Hepatic stellate cell (primary cell): ENCODE measurements at places on chromosomes 2 and 18.

DNA sequence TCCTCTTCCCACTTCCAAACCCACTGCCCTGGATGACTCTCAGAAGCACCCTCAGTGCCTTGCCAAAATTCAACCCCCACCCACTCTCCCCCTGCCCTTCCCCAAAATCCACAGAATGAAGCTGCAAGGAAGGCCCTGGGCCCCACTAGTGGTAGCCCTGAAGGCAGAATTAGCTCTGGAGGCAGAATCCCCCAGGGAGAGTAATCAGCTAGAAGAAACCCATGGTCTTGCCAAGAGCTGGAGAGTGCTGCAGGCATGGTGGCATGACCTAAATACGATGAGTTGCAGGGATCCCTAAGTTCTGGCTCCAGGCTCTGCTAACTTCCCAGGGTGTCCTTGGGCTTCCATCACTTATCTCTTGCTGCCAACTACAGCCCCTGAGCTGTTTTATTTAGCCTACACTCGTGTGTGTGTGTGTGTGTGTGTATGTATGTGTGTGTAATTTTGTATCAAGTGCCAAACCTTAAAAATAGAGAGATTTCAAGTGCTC, 7.9 kb downstream of the GAD1 start:
- DNase-seq, result no peak

GRCh38 chr2:72744049-72744448, 81.8 kb downstream of the EXOC6B start:
- no peak for DNase-seq

- DNase-seq, result no peak
Observed at GRCh38 chr2:112001942-112002341, 53.1 kb upstream of the TMEM87B start.

- no peak for DNase-seq
Observed at GRCh38 chr18:75283731-75284130, 73.1 kb downstream of the TSHZ1 start.

DNA sequence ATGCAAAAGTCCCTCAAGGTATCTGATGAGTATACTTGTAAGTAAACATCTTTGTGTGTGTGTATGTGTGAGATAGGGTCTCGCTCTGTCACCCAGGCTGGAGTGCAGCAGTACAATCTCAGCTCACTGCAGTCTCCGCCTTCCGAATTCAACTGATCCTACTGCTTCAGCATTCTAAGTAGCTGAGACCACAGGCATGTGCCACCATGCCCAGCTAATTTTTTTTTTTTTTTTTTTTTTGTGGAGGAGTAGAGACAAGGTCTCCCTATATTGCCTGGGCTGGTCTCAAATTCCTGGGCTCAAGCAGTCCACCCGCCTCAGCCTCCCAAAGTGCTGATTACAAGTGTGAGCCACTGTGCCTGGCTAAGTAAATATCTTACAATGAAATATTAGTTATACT, 23.2 kb downstream of the ADAM17 start:
- no peak for DNase-seq

DNA sequence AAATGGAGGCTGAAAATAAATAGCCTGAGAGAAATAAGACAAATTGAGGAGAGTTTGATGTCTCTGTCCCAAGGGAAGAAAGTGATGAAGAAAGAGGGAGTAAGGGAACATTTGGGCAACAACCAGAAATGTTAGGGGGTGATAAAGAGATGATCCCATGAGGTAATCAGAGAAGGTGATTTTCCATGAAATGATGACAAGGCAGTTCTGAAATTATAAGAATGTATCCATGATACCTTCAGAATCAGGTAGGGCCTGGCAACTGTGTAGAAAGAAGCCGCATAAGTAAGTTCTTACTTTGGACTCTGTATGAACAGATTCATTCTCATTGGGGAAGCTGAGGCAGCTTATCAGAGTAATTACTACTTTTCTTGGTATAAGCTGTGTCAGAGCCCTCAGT, 106.1 kb downstream of the THSD7B start:
- DNase-seq, result no peak

DNA sequence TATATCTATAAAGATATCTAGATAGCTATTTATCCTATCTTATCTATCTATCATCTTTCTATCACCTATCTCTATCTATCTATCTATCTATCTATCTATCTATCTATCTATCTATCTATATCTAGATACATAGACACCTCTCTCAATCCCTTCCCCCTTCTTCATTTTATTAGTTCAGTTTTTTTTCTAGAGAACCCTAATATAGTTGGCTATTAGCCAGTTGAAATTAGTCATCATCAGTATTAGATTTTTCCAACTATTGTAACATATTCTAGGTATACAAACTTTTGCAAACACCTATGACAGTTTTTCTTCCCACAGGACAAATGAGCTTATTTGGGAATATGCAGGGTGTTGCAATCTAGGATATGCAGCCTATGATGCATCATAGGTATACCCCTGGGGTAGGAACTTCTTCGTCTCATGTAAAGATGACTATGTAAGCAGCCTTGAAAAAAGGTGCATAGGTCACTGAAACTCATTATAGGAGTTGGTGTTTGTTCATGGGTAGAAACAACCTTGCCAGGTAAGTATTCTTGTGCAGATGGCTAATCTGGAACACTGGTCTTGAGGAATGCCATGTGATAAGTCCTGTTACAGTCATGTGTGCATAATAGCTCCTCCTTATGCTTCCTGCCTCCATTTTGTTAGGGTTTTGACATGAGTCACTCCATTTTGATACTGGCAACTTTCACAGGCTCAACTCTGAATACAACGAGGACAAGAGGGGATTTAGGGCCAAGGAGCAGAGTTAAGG, 160.7 kb upstream of the ZSWIM2 start:
- no peak for DNase-seq

- no peak for DNase-seq
Observed at GRCh38 chr2:117691595-117691994, 122.9 kb upstream of the DDX18 start.

GRCh38 chr2:26722911-26723310, 30.4 kb downstream of the KCNK3 start:
- DNase-seq, result no peak

DNA sequence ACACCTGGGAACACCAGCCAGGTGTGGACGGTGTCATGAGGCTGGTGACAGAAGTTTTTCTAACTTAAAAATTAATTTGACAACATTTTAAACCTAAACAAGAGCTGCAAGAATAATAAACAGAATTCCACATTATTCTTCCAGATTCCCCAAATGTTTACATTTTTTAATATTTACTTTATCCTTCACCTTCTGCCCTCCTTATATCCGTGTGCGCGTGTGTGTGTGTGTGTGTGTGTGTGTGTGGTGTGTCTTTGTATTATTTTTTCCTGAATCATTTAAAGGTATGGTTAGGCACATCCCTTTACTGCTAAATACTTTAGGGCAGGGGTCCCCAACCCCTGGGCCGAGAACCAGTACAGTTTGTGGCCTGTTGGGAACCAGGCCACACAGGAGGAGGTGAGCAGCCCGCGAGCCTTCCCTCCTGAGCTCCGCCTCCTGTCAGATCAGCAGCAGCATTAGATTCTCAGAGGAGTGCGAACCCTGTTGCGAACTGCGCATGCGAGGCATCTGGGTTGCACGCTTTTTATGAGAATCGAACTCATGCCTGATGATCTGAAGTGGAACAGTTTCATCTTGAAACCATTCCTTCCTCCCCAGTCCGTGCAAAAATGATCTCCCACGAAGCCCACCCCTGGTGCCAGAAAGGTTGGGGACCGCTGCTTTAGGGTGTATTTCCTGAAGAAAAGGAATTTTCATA, 16.4 kb upstream of the IL1R2 start:
- DNase-seq, result no peak

GRCh38 chr2:105380432-105381100, 18.3 kb downstream of the FHL2 start:
- no peak for DNase-seq

DNA sequence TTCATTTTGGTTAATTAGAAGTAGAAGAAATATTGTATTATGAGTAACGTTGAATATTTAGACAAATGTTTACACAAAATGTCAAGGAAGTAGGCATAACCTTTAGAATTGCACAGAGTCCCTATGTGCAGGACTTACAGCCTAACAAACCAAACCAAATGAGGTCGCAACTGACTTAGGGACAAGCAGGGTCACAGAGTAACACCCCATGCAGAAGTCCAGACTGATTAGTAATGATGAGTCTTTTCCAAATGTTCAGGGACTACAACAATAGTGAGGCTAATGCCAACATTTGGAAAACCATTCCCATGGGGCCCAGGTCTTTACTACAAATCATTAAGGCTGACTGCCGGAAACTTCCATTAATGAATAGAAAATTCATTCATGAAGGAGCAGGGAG, 452.5 kb upstream of the CHAC2 start:
- no peak for DNase-seq

- DNase-seq, result no peak
Observed at GRCh38 chr2:166895243-166895642, 7.0 kb downstream of the XIRP2 start.

DNA sequence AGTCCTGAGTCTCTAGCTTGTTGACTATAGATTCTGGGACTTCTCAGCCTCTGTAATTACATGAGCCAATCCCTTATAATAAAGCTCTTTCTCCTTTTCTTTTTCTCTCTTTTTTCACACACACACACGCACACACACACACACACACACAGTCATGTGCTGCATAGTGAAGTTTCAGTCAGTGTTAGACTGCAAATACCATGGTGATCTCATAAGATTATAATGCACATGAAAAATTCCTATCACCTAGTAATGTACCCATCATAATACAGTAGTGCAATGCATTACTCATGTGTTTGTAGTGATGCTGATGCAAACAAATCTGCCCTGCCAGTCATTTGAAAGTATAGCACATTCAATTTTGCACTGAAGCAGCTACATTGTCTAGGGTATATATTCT, 558.2 kb downstream of the SUCLG1 start:
- no peak for DNase-seq

DNA sequence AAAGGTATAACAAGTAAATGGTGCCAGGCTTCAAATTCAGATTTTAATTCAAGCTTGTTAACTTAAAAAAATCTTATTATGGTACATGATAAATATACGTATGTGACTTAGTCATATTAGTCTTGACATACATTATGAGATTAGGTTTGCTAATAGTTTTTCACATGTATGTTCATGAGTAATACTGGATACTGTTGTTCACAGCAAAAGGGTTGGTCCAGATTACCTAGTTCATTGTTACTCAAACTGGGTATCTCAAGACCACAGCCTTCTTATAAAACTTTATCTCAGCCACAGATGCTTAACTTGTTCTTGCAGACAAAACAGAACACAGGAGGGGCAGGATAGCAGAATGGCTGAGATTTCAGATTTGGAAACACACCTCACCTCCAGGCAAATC, 26.8 kb downstream of the VPS4B start:
- DNase-seq, result no peak

DNA sequence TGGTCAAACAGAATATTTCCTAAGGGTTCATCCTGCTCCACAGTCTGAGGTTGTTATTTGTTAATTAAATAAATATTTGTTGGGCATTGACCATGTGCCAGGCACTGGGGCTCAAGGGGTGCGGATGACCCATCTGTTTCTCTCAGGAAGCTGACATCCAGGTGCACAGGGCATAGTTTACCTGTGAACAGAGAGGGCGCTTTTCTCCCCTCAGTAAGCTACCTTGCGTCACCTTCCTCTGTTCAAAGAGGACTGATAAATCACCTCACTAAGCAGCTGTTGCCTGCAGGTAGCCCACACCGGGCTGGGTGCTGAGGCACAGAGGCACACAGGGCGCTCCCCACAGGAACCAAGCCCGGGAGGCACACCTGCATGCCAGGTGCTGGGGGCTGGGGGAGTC, 41.6 kb downstream of the SH3RF3 start:
- no peak for DNase-seq

- no peak for DNase-seq
Observed at GRCh38 chr18:47997338-47997780, 66.9 kb upstream of the SMAD2 start.

GRCh38 chr2:196153480-196153879, 17.9 kb downstream of the STK17B start:
- DNase-seq, result no peak

DNA sequence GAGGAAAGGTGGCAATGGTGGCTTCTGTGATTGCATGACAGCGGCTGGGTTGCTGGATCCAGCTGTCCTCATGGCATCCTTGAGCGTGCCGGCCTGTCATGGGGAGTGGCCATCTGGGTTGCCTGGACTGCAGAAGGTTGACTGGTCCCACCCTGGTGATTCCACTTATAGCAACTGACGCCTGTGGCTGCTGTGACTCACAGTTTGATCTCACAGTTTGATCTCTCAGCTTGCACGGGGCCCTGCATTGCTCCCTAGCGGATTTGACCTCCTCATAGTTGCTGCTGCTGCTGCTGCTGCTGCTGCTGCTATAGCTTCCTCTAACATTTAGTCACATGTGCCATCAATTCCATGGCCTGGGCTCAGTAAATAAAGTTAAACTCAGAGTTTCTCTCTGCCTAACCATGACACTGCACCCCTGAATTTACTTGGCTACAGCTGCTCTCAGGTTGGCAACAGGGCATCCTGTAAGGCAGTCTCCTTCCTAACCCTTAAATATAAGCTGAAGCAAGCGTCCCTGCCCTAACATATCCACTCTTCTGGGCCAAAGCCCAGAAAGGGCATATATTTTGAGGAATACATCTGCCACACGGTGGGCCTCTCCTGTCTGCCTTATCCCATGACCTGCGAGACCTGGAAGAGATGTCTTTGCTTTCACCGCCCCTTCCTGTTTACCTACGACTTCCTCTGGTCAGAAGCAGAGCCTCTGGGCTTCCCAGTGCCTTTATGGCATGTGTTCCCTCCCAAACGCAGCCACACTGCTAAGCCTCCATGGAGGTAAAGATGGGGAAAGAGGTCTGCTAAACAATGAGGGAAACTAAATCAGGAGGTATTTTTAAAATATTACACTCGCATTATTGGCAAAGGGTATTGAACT, 37.8 kb upstream of the CCDC150 start:
- peak; percentile 93 for DNase-seq

DNA sequence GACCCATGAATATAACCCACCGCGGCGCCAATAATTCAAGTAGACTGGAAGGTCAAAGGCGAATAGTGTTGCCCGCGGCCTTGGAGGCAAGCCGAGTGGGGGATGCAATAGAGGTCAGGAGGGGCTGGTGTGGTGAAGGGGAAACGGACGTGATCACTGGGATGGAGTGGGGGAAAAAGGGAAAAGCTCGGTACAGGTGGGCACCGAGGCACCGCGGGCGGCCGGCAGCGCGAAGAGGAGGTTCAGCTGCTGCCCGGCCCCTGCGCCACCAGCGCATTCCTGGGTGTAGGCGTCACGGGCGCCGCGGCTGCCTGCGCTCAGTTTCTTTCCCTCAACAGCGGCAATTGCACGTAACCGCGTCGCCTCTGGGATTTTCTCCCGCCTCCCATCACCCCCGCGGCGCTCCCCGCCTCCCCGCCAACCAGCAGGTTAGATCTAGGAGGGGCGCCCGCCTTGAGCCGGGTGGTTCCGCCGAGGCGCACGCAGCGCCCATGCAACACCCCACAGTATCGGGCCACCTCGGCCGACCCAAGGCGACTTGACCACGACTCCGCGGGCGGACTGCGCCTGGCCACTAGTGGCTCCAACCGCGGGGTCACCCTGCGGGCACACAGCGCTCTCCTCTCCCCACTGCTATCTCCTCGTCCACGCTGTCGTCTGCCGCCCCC, 1.5 kb downstream of the RND3 start:
- peak; percentile 75 for DNase-seq

DNA sequence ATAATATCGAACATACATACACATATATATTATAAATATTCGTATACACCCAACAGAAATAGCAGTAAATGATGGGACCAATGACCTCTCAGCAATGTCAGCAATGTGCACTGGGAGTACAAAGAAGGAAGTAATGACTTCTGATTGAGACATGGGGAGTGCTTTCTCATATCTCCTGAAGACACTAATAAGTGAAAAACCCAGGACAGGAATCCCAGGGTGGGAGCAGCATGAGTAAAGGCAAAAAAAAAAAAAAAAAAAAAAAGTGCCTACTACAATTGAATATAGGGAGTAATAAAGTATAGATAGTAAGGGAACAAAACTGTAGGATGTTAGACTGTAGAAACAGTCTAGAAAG, 491.3 kb downstream of the IRS1 start:
- DNase-seq, result no peak
